ENCODE measurements at places on chromosomes 11 and 22. TPM values are rescaled to one million over a fixed set of nuclear protein-coding genes. Genes with fewer than 3 reads are reported as not detected.

Gene FJX1
- 52.2 TPM for total RNA-seq

Gene CECR2
- total RNA-seq = not detected

Gene TMPRSS13
- not detected for total RNA-seq

Gene ISX
- not detected for total RNA-seq

Gene CCDC188
- 1.8 TPM for total RNA-seq

Gene DLG2
- total RNA-seq = not detected

Gene BCO2
- 0.19 TPM for total RNA-seq

Gene ROBO4
- total RNA-seq = 23.4 TPM

Gene FOSL1
- 257 TPM for total RNA-seq

Gene HEPN1
- total RNA-seq = not detected

Gene EXPH5
- total RNA-seq = 5.5 TPM
